Smooth muscle cell of the coronary artery (primary cell): ENCODE measurements at places on chromosomes 1 and 21. TPM values are rescaled to one million over a fixed set of nuclear protein-coding genes. Genes with fewer than 3 reads are reported as not detected.

Gene WNT2B
- 1.2 and 1.7 TPM in 2 replicates for total RNA-seq

Gene RUNX3
- 0.12 TPM in 1 of 2 replicates, not detected in the other for total RNA-seq

Gene RSRP1
- 112 and 222 TPM in 2 replicates for total RNA-seq

Gene KLHDC7A
- not detected in 2 replicates for total RNA-seq

Gene HLX
- total RNA-seq = 3.3 and 15.7 TPM in 2 replicates

Gene TRAPPC10
- total RNA-seq = 8.7 and 18.5 TPM in 2 replicates

Gene LRRC3
- total RNA-seq = 0.12 and 0.38 TPM in 2 replicates

Gene A3GALT2
- total RNA-seq = not detected in 2 replicates

Gene FCAMR
- not detected in 2 replicates for total RNA-seq

Gene NCF2
- 0.68 TPM in 1 of 2 replicates, not detected in the other for total RNA-seq

Gene SYNC
- total RNA-seq = 39.5 and 52.4 TPM in 2 replicates

Gene ARHGAP30
- total RNA-seq = under 0.01 TPM in 1 of 2 replicates, not detected in the other

Gene CTSS
- total RNA-seq = 5.0 and 7.0 TPM in 2 replicates

Gene PDE4B
- 0.75 and 3.4 TPM in 2 replicates for total RNA-seq

Gene DCDC2B
- not detected in 2 replicates for total RNA-seq

Gene ALPL
- total RNA-seq = 2.9 and 126 TPM in 2 replicates
